ENCODE measurements at places on chromosomes 7 and 10. TPM values are rescaled to one million over a fixed set of nuclear protein-coding genes. Genes with fewer than 3 reads are reported as not detected.

The LZTS2 gene
- 20.3 TPM for total RNA-seq

The CFAP43 gene
- 0.24 TPM for total RNA-seq

DNA sequence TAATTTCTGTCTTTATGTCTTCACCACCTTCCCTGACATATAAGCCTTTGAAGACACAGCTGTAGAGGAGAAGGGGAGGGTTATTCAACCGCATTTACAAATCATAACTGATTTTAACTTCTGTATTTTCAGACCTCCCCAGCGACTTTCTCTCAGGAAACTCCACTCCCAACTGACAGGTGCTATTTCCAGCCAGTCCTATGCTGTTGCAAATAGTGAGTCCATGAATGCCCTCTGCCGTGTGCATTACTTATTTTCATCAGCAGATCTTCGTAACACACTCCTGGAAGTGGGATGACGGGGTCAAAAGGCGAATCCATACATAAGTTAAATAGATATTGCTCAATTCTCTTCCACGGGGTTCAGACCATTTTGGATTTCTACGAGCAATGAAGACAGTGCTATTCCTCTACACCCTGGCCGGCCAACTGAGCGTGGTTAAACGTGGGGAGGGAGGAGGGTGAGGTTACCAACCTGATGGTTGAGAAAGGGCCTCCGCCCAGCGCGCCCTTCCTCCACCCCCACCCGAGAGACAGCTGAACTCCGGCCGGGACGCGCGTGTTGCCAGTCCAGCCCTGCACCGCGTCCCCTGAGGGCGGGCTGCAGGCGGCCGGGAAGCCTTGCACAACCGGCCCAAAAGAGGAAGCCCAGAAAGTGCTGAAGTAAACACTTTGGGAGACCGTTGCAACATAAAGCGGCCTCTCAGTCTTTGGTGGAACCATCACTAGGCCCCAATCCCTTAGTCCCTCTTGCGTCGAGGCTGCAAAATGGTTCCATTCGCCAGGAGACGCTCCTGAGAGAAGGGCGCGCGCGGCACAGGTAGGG, at the start of gene APBB1IP:
Gene APBB1IP (plus strand): TSS at position 705 of the 825 bp plus-strand sequence. CDS start 53,986 bp downstream, outside the sequence.
- peak; percentile 82 for DNase-seq

GRCh38 chr7:135501402-135501801, 8.5 kb downstream of the CNOT4 start:
- DNase-seq: no peak

- DNase-seq: peak; percentile 58
These were observed 22.9 kb downstream of the CRHR2 start for GRCh38 chr7:30659312-30659711.

DNA sequence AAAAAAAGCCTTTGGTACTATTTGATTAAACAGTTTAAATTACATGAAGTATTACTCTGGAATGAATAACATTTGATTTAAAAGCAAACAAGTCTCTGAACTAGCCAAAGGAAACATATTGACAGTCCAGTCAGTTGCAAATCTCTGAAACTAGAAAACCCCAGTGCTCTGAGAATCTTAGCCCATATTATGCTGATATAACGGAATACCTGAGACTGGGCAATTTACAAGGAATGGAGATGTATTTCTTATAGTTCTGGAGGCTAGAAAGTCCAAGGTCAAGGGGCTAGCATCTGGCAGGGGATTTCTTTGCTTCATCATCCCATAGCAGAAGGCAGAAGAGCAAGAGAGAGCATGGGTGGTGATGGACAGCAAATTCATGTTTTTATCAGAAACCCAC, 21.7 kb upstream of the FKBP9 start:
- no peak for DNase-seq

Data from RPMI7951 (cell line).